ENCODE measurements at places on chromosomes 11 and 22.

GRCh38 chr11:66510990-66511339 lies 530 bp downstream of the BBS1 start:
- no peak for DNase-seq

DNA sequence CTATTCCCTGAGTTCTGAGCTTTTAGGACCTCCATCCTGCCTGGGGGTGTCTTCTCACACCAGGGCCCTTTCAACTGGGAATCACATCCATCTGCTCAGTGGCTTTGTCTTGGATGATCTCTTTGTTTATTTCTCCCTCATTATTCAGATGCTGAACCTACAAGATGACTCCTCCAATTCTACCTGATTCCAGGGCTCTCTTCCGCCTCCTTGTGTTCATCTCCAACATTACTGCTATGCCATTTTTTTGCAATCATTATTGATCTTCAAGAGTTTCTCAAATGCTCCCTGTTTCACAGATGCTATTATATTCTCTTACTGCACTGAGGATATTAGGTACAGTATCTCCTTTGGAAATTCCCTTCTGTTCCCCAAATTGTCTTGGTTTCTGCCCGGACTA lies 307.7 kb downstream of the SHANK2 start:
- no peak for DNase-seq

GRCh38 chr22:20388200-20388599 lies 5.8 kb upstream of the ZNF74 start:
- no peak for DNase-seq

DNA sequence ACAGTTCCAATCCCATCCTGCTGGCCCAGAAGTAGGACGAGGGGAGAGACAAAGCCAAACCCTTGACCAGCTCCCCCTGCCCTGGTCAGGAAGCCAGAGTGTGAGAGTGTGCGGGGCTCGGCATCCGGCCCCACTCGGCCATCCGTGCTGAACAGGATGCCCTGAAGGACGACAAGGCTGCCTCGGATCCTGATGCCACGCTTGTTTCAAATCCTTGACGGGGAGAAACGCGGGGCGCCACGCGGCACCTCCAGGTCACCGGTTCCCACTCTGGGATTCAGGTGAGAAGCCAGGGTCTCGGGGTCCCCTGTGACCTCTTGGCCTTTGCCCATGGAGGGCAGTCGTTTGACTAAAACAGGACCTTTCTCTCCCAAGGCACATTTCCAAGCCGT lies 167.8 kb downstream of the BRD1 start:
- DNase-seq, result no peak

DNA sequence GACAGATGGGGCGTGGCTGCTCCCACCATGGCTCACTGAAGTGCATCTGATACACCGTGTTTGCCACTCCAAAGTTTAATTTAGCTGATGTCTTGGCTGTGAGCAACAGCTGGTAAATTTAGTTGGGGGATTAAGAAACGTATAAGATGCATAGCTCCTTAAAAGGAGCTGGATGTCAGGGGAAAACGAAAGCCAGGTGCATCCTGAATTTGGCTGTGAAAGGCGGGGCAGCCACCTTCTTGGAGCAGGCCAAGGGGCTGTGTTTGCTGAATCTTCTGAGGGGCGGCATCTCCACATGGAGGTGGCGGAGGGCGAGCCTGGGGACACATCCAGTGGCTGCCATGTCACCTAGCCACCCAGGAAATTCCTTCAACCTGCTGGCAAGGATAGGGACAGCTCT lies 20.7 kb upstream of the NCF4 start:
- DNase-seq, result no peak

Data from kidney glomerular epithelial cell (primary cell).